ENCODE measurements at places on chromosomes 16 and 17.
A peak's percentile ranks its signal among the peaks of the same experiment; 100 is the strongest.

DNA sequence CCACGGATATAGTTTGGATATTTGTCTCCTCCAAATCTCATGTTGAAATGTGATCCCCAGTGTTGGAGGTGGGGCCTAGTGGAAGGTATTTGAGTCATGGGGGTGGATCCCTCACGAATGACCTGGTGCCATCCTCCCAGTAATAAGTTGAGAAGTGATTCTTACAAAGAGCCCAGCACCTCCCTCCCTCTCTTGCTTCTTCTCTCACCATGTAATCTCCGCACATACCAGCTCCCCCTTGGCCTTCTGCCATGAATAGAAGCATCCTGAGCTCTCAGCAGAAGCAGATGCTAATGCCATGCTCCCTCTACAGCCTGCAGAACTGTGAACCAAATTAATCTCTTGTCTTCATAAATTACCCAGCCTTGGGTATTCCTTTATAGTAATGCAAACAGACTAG lies 41.9 kb upstream of the RBBP6 start:
- no peak for DNase-seq

GRCh38 chr17:74474043-74474792 lies 7.8 kb downstream of the CD300A start:
- no peak for DNase-seq

DNA sequence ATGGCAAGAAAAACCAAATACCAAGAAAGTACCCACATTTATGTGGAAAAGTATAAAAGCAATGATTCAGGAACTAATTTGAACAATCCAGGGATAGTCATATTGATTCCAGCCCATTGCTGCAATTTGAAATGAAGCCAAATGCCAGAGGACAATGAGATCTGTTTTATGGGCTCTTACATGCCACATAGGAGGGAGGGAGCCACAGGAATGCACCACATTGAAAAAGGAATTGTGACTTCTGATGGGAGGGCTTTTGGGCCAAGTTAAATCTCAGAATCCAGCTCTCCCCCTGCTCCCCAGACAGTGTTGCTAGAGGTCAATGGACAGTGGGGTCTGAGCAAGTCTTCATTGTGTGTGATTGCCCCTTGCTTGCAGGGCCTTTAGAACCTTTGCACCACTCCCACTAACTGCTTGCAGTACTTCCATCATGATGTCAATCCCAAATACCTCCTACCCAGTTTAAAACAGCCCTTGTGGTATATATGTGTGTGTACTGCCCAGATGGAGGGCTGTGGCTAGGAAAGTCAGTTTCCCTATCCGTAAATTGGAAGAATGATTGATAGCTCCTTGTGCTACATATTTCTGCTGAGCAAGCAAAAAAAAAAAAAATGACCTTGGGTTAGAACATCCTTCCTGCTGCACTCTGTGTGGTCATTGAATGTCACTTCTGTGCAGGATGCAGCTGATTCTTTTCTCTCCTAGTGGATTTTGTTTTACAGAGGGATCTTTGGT lies 406.8 kb downstream of the UTP18 start:
- no peak for DNase-seq

DNA sequence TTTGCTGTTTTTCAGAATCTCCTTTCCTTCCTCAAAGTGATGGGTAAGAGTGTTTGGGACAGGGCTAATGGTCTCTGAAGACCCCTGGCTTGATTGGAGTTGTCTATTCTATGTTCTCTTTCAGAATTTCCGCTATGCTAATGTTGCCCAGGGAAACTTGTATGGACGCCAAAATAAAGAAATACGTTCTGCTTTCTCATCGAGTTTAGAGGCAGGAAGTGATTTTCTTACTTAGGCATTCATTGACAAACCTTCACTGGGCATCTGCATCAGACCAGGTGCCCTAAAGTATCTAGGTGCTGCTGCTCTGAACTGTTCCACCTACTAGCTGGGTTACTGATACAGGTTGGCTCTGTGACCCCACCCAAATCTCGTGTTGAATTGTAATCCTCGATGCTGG lies 787.9 kb upstream of the EEF2KMT start:
- DNase-seq, result no peak

GRCh38 chr17:56810343-56810742 lies 23.4 kb downstream of the C17orf67 start:
- no peak for DNase-seq

GRCh38 chr17:58447039-58447975 lies 30.0 kb upstream of the RNF43 start:
- peak; percentile 65 for DNase-seq

DNA sequence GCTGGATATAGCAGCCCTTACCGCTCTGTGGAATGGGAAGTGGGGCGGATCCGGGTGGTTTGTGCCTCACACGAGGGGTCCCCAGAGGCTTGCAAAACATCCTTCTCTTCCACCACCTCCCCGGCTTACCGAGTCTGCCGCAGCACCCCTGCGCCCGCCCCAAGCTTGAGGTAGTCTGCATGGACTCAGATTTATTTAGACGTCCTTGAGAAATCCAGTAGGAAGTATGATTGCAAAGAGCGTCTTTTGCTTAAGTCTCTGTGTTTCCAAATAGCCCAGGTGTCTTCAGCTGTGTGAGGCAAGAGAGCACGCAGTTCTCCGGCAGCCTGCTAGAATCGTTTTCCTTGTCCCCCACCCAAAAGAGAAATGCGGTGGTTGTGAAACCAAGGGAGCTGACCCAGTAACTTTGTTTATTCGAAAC lies 2.4 kb downstream of the KIAA0513 start:
- DNase-seq, result no peak

- no peak for DNase-seq
These were observed 4.1 kb downstream of the FAM171A2 start for GRCh38 chr17:44359458-44360143.

All from Ammon's horn (tissue), 1 donor.